ENCODE measurements at places on chromosomes 13 and 19.

DNA sequence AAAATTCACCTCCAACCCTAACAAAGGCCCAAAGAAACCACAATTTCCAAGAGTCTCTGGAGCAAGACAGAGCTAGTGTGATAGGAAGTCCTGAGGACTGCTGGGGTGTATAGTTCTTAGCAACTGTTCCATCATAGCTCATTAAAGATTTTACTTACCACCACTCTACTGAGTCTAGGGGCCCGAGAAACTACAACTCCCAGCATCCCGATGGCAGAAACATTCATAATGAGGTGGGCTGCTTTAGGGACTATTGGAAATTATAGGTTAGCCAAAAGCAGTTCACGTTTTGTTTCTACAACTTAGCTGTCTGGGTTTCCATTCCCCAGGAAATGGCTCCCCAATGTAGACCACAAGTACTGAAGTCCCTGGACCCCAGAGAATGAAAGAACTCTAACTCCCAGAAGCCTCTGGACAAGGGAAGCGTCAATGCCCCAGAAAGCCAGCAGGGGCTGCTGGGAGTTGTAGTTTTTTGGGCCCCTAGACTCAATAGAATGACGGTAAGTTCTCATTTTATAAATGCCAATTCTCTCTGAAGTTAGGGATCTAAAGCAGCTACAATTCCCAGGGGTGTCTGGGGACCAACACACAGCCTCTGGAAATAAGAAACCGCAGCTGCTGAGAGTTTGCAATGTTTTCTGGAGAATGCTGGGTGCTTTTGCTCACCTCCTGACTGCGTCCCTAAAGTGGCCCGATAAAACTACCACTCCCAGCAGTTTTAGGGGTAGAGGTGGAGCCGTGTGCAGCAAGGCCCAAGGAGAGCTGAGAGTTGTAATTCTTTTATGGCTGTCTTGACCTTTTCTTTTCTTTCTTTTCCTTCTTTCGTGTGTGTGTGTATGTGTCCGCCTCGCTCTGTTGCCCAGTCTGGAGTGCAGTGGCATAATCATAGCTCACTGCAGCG lies 11.1 kb downstream of the FTL start:
- DNase-seq, result no peak

- DNase-seq, result no peak
Measured at GRCh38 chr13:113207460-113207859, 1.0 kb downstream of the PCID2 start.

DNA sequence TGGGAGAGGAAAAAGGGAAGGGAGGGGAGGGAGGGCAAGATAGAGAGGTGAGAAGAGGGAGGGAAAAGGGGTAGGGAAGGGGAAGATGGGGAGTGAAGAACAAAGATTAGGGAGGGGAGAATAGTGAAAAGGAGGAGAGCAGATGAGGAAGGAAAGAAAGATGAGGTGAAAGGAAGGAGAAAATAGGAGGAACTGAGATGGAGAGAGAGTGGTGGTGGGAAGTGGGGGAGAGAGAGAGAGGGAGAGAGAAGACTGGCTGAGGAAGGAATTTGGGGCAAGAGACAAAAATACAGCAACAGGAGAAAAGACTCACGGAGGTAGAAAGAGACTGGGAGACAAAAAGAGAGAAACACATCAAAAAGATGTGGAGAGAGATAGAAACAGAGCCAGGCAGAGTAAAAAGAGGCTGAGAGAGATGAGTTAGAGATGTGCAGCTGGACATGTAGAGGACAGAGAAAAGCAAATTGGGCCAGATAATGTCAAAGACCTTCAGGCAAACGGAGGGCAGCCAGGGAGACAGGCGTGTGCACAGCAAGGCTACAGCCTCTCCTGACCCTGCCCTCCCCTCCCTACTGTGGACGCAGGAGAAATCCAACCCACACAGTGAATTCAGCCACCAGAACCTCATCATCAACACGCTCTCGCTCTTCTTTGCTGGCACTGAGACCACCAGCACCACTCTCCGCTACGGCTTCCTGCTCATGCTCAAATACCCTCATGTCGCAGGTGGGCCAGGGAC lies 49.4 kb upstream of the CYP2B6 start:
- no peak for DNase-seq

- DNase-seq, result no peak
Measured at GRCh38 chr13:20546556-20546955, 20.4 kb upstream of the IFT88 start.

GRCh38 chr19:18985257-18985656 lies 44.2 kb upstream of the HOMER3 start:
- no peak for DNase-seq

- DNase-seq, result no peak
Measured at GRCh38 chr13:29503041-29503837, 92.2 kb downstream of the SLC7A1 start.

DNA sequence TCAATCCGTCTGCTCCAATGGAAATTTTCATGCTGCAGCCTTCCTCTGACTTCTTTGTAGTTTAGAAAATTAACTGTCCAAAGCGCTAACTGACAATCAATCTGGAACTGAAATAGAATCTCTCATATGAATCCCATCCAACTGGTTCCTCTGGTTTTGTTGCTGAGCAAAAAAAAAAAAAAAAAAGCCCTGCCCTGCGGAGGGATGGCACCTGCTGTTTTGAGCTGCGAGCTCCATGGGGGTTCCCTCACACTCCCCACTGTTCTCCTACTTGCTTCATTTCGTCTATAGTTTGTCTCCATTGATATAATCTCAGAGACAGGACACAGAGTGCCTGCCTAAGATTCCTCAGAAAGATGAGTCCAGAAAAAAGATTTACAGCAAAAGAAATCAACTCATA lies 33.4 kb downstream of the FAAP24 start:
- no peak for DNase-seq

GRCh38 chr19:57190301-57190700 lies 999 bp upstream of the ZNF264 start:
- no peak for DNase-seq

GRCh38 chr13:49545661-49546060 lies 39.7 kb downstream of the RCBTB1 start:
- DNase-seq, result no peak

DNA sequence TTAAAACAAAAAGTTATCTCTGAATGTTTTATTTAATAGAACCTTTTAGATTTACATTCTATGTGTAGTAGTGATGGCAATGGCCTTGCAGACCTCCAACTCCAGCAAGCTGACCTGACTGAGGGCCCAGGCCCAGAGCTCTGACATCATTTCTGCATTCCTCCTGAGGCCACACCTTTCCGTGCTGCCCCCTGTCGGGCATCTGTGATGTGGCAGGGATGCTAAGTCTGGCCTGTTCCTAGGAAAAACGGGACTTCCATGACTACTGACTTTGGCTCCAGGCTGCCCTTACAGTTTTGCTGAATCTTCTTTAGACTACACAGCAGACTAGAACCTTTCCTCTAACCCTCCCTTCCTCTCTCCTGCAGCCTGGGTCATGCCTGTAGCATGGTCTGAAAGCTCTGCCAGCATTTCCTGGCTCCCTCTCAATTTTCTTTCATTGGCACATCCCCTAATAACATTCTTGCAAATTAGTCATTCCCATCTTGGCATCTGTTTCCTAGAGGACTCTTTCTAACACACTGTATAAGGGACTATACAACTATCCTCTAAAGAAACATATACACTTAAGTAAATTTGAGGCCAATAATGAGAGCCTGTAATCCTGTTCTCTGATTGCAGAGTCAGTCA lies 249.1 kb downstream of the GPC5 start:
- no peak for DNase-seq

DNA sequence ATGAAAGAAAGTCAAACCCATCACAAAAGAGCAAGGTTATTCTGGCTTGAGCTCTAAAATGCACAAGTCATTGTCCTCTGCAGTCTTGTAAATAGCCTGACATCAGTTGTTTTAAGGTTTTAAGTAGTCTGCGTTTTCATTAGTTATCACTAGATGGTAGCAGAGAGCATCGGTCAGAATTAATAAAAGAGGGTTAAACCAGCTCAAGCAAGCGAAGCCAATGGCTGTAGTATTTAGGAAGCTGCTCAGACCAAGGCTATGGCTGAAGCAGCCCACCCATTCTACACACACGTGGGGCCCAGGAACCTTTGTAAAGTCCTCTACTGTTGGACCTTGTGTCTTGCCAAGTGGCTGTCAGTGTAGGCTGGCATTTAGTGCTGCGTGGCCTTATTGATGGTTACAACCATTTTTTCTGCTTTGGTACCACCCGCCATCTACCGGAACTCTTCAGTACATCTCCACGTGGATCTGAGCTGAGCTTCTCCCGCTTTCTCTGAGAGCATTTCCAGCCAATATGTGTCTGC lies 13.3 kb upstream of the ZNF57 start:
- peak; percentile 25 for DNase-seq

DNA sequence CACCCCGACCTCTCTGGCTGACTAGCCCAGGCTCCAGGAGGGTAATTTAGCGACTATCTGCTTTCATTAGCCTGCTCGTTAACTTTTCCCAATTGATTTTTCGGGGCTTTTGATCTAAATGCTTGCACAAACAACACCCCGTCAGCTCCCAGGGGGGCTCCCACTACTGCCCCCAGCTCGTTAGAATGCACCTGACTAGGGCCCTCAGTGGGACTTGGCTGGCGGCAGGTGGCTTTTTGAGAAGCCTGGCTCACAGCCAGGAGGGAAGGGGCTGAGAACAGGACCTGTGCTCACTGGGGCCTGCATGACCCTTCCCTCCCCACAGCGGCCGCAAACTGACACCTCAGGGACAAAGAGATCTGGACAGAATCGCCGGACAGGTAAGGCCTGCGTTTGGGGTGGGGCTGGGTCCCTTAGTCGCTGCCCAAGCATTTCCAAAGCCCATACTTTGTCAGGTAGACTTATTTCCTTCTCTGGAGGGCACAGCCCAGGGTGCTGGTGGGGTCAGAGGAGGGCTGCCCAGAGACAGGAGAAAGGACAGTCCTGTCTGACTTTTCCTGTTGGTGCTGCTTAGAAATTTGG lies 7.6 kb upstream of the CD79A start:
- no peak for DNase-seq

- DNase-seq, result peak; percentile 47
Measured at GRCh38 chr19:53394522-53394973, 401 bp upstream of the ZNF765 start.

GRCh38 chr13:110879482-110879881 lies 35.4 kb downstream of the ANKRD10 start:
- DNase-seq, result no peak

- no peak for DNase-seq
Measured at GRCh38 chr13:21365574-21365973, 93.5 kb downstream of the ZDHHC20 start.

GRCh38 chr19:4409123-4409933 lies 6.9 kb downstream of the CHAF1A start:
- no peak for DNase-seq

DNA sequence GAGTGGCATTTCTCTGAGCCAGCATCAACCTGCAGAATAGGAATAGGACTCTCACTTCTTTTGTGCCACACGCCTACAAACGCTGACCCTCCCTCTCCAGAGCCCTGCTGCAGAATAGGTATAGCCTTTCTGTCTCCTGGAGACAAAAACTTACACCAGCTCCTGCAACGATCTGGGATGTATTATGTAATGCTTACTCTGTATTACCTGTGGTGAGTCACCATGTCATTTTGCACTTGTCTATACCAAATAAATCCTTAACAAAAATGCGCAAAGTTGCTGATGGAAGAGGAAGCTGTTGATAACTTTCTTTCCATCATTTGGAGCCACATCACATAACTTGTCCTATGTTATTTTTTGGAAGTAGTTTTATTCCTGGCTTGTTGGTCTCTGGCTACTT lies 155.8 kb upstream of the FNDC3A start:
- no peak for DNase-seq

GRCh38 chr13:94758436-94758960 lies 46.2 kb upstream of the SOX21 start:
- no peak for DNase-seq

DNA sequence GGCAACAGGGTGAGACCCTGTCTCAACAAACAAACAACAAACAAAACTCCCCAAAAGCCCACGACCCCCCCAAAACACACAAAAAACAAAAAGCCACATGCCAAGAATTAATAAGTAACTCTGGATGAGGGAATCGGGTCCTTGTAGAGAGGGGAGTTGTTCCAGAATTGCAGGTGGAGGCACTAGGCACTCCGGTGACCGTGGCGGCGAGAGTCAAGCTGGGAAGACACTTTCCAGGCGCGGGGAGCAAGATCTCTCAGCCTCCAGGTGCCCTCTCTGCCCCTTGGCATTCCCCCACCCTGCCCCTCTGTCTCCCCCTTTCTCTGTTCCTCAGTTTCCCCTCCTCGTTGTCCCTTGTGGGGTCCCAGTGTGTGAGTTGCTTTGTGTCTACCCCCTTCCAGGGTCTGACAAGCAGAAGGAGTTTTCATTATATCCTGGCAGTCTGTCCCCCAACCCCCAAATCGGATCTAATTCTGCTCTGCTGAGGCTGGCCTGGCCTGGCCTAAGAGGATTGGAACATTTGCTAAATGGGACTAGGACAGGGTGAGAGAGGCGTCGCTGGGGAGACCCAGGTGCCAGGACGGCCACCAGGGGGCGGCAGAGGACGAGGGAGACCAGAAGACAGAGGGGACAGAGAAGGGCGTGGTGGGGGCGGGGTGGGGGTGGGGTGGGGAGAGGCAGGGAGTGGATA lies 8.3 kb upstream of the CRX start:
- no peak for DNase-seq

DNA sequence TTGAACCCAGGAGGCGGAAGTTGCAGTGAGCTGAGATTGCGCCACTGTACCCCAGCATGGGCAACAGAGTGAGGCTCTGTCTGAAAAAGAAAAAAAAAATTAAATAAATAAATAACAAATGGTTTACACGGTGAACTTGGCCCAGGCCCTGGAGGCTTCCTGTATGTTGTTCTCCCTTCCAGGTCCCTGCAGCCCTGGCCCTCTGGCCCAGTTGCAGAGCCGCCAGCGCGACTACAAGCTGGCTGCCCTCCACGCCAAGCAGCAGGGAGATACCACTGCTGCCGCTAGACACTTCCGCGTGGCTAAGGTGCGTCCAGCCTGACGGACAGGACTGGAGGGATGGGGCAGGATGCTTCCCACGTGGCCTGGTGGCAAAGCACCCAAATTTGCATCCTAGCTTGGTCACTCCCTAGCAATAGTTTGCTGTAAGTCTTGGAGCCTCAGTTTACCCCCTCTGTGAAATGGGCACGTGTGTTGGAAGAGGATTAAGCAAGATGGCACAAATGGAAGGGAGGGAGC lies 11.9 kb downstream of the CC2D1A start:
- DNase-seq, result peak; percentile 33

- DNase-seq, result no peak
Measured at GRCh38 chr13:20191311-20192157, 1.2 kb downstream of the GJB2 start.

GRCh38 chr19:18488838-18489626 lies 32.8 kb downstream of the ELL start:
- peak; percentile 45 for DNase-seq

DNA sequence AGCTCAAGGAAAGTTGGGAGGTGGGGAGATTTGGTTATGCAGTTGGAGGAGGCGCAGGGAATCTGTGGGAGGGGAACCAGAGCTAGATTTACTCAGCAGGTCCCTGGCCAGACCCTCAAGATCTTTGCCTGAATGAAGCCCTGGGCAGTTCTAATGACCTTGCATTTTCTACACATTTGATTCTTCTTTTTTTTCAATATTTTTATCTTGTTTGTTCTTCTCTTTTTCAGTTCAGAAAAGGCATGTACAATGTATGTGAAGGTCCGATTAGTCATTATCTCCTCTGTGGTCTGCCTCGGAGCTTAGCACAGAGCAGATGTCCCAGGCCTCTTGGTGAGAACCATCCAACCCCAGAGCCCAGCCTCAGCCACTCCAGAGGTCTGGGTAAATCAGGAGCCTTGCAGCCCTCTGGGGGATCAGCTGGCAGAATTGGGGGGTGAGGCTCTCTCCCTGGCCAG lies 24.2 kb downstream of the SERP2 start:
- no peak for DNase-seq

- DNase-seq, result no peak
Measured at GRCh38 chr13:105341256-105341655, 1194.2 kb downstream of the EFNB2 start.
